ENCODE measurements at places on chromosomes 1 and 21.
A peak's percentile ranks its signal among the peaks of the same experiment; 100 is the strongest.

DNA sequence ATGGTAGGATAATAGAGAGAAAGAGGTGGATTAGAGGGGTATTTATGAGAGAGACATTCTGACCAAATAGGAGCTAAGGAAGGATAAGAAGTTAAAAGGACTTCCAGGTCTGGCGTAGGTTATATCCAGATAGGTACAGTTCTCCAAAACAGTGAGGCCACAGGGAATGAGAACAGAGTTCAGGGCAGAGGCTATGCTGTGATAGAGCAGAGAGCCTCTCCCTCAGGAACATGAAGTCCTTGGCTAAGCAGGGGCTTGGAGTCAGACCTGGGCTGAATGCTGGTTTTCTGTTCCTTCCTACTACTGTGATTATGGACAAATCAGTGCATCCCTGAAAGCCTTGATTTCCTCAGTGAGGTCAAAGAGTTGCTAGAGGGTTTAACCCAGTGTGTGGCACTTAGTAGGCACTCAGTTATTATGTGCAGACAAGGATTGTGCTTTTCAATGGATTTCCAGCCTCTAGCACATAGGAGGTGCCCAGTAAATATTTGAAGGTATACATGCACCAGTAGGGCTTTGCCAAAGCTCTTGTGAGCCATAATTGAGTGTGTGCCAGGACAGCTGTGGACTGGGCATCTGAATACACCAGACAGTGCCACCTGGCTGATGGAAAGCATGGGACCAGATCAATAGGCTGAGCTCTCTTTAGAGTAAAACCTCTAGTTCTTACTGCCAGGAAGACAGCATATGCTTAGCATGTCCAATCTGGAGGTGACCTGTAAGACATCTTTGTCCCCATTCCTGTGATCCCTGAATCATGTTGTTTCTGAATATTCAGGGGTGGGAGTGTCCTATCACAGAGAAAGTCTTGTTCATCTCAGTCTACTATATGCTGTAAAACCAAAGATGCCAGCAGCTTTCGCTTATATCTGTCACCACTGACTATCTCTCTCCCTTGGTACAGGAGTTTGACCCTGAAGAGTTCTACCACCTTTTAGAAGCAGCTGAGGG lies 111.1 kb downstream of the PIK3R3 start:
- DNase-seq, result no peak

- no peak for DNase-seq
These were observed 26.1 kb downstream of the FABP3 start for GRCh38 chr1:31346785-31347184.

DNA sequence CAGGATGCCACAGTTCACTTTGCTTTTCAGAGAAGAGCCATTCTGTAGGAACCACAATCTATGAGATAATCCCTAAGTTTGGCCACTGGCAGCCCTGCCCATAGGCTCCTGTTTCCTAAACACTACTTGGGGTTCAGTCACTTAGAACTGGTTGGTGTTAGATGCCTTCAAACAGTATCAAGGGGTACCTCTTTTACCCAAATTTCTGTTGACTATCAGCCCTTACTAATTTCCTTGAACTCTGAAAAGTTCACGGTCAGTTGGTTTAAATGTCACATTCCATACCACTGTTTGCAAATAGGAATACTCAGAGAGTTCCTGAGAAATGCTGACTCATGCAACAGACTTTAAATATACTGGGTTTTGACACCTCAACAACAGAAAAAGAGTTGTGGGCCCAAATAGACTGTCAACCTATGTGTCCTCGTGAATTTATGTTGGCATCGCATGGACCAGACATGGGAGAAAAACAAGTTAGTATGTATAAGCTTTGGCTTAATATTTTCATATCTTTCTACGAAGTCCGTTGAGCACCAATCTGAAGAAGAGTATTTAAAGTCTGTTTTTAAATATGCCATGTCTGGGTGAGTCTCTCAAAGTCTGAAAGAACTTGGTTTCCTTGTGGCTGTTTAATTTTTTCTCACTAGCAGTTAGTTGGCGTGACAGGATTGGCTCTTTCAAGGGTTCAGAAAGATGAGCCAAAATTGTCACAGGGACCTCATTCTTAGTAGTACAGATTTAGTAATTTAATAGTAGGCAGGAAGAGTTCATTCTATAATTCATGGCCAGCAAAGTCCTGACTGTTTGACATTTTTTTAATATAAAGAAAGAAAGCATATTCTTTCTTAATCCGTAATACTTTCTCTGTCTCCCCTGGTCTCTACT lies 56.5 kb upstream of the ZNF326 start:
- no peak for DNase-seq

DNA sequence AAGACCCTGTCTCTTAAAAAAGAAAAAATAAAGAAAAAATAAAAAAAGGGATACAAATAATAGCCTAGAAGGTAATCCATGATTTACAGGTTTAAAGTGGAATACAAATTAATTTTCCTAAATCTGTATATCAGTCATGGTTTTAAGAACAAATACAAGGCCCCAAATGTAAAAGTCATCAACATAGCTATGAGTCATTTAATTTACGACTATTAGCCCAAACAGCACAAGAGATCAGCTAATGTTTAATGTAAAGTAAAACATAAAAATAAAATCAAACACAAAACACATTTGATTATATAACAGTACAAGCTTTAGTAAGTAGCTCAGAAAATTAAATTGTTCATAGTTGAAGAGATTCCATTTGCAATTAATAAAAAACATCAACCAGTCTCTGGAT lies 20.3 kb upstream of the TAL1 start:
- no peak for DNase-seq

- no peak for DNase-seq
These were observed 8.2 kb downstream of the MATN1 start for GRCh38 chr1:30715216-30715615.

GRCh38 chr1:10451287-10451686 lies 1.5 kb downstream of the CORT start:
- DNase-seq, result no peak

DNA sequence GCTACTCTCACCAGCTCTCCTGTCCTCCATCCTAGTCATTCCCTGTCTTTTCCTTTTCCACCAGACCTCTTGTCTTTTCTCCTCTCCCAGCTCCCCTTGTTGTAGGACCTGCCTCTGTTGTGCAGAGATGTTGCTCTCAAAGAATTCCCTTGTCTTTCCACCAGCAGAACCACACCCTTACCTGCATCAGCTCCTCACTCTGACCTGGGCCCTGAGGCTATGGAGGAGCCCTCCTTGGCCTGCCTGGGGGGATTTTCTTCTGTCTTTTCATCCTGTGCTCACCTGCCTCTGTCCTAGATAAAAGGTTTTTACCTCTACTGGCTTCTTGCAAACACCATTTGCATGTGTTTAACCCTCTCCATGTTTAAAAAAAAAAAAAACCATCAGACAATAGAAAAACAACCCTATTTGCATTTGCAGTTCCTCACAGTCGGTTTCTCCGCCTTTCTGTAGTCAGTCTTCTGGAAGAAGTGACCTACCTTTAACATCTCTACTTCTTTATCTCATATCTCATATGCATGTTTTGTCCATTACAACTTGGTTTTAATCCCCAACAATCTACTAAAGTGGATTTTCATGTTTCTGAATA lies 12.1 kb downstream of the FCRL5 start:
- DNase-seq, result no peak

DNA sequence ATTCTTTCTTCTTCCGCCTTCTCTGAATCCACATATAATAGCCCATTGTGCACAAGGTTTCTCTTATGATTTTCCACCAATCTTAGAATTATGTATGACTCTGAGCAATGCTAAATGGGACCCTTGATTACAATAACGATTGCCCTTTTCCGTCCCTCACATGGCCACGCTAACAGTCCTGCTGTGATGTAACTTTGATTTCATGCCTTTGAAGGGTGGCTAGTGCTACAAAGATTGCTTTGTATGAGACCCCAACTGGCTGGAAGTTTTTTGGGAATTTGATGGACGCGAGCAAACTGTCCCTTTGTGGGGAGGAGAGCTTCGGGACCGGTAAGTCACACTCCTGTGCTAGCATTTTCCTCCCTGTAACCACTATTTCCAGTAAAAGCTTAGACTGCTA lies 45.3 kb downstream of the PGM1 start:
- no peak for DNase-seq

- DNase-seq, result no peak
These were observed 25.6 kb downstream of the GPA33 start for GRCh38 chr1:167064621-167065020.

DNA sequence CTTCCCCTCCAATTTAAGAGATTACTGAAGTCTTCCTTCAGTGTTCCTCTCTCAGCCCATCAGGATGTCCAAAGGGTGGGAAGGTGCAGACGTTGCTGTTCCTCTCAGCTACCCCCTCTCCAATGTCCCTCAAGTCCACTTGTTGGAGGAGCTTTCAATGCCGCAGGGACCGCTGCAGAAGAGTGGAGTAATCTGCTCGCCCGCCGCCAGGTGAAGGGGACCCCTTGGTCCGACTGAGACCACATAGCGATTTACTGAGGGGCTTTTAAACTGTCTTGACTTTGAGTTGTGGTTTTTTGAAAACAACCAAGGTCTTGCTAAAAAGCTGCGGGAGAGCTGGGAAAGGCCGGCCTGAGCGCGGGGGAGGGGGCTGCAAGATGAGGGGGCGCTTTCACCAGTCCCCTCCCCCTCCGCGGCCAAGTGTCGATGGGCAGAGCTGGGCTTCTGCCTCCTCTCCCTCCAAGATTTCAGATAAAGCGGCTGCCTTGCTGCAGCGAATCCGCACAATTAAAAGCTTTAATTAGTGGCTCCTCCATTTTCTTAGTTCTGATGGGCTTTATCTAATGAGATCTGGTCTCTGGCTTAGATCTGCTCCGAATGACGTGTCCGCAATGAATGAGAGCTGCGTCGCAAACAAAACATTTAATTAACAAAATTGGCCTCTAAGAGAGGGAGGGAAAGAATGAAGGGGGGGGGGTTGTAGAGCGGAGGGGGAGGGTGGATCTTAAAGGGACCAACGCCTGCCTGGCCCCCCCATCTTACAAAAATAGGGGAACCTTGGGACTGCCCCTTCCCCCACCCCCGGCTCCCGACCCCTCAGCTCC lies 5.9 kb downstream of the LMO4 start:
- DNase-seq, result no peak

DNA sequence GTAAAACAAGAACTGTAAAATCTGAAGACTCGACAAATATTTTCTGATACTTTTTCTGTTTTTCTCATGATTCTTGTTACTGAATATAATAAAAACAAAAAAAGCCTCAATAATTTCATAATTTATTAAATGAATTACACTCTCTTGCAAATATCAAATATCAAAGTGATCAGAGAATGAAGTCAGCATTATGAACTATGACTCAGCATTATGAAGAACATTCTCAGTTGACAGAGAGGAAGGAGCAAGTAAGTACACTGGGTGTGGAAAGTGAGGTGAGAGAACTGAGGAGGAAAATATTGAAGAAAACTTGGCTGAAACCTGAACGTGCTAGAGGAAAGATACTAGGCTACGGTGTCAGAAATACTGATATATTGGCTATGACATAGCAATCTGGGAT lies 529.5 kb downstream of the KCNT2 start:
- DNase-seq, result no peak

DNA sequence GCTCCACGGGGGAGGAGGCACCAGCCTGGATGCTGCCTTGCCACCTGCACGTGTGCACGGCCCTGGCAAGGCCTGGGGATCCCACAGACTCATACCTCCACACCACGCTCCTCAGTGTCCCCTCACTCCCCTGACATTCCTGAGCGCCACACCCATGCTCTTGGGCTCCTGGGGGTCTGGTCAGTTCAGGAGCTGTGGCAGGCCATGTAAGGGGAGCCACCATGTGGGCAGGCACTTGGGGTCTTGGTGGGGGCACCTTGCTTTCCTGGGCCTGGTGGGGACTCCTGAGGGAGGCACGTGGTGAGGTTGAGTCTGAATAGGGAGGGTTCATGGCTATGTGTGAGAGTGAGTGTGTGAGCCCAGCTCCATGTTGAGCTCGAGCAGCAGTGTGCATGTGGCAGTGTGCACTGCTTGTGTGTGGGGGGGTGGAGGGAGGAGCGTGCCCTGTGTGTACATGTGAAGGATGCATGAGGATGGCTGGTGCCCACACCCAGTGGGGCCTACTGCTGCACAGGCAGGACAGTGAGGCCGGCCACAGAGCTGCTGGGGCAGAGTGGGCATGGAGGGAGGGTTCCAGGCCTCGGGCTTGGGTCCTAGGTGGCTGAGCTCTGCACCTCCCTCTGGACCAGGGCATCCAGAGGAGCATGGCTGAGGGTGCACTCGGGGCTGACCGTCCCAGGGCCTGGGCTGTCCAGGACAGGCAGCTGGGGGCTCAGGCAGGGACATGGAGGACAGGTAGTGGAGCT lies 1.6 kb downstream of the GJC2 start:
- DNase-seq, result no peak

DNA sequence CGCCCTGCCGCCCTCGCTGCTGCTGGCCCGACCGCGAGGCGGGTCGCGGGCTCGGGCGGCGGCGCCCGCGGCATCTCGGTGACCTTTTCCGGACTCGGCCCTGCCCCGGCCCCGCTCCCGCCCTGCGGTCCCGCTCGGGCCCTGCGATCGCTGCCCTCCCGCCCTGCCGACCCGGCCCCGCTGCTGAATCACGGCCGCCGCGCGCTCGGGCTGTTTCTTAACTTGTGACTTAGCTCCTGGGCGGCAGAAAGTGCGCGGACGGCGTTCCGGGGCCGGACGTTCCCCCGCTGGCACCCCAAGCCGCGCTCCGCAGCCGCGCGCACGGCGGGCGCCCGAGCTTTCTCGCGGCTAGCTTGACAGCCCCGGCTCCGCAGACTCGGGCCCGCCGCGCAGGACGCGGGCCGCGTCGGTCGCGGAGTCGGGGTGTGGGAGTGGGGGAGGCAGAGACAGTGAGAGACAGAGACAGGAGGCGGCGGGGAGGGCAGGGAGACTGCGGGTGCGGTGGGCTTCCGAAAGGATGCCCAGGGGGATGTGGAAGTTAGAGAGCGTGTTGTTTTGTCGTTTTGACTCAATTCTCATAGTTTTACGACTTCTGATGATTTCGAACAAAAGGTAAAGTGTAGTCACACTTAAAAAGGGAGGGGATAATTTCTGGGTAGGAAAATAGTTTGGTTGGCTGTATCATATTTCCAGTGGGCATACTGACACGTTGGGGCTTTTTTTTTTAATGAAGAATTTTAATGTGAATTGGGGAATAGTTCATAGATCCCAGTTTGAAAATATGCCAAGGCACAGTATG lies 49.8 kb downstream of the PRDM2 start:
- peak; percentile 15 for DNase-seq

GRCh38 chr1:161913482-161914140 lies 110.1 kb downstream of the OLFML2B start:
- no peak for DNase-seq

DNA sequence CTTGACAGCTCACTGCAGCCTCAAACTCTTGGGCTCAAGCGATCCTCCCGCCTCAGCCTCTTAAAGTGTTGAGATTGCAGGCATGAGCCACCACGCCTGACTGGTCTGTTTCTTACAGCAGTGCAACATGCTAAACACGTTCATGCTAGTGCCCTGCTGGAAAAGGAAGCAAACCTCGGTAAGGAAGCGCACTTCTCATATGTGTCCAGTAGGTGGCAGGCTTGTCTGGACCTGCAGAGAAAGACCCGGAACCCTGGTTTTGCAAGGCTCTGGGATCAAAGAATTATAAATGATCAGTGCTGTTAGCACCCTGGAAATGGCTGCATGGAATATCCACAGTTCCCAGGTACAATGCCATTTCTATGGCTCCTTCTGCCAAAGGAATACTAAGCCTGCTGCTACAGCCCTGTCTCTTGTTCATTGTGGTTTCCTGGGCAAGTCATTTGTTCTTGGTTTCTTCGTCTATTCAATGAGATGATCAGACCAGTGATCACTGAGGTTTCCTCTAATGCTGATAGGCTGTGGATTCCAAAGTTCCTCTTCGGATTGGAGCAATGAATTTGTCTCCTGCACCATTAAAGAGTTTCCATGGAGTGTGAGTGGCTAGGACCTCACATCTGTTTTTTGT lies 15.9 kb downstream of the RNU5D-1 start:
- peak; percentile 54 for DNase-seq
